Fibroblast of the aortic adventitia (primary cell): ENCODE measurements at places on chromosomes 4 and X.

DNA sequence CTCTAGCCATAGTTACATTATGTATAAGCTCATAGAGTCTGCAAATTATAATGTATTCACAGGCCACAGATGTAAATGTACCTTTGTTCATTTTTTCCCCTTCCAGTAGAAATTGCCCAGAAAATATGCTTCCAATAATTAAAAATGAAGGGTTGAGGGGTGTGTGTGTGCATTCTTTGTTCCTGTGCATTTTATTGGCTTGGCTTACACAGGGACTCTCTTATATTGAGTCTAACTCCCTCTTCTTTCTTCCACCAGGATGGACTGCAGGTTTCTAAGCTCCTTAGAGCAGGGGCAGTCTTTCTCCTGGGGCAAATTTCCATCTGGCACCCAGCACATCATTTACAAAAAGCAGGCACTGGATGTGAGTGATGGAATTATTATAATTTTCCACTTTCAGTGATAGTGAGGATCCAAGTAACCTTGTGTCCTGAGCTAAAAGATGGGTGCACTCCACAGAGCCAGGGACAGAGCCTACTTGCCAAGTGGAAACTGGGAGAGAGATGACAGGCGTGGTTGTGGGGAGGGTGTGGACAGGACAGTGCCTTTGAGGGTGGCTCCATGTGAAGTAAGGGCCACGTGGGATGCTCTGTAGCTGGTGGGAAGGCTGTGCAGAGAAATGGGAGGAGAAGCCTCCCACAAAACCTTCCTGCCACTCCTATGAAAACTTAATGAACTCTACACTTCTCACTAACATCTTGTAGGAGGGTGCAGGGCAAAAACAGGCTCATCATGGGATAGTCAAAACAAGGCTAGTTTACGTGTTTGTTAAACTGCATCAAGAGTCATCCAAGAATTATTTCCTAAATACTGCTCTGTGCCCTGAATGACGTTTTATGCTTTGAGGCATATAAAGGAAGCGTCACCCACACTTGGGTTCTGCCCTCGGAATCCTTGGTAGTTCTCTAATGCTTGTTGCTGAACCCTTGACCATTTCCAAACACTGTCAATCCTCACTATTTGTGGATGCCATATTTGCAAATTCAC, 16.0 kb downstream of the IGFBP7 start:
- DNase-seq, result peak; percentile 49

DNA sequence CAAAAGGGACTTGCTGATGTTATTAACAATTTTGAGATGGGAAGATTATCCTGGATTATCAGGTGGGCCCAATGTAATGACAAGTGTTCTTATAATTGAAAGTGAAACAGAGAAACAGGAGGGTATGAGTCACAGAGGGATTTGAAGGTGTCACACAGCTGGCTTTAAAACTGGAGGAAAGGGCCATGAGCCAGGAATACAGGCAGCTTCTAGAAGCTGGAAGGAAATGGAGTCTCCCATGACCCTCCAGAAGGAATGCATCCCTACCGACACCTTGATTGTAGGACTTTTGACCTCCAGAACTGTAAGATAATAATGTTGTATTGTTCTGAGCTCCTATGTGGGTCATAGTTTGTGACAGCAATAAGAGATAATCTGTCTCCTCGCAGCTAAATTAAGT, 98.0 kb upstream of the STIM2 start:
- DNase-seq, result no peak

- no peak for DNase-seq
Measured at GRCh38 chr4:91222014-91222413, 1081.8 kb upstream of the GRID2 start.

- DNase-seq, result peak; percentile 35
Measured at GRCh38 chr4:94927696-94928095, 169.9 kb downstream of the BMPR1B start.

GRCh38 chr4:51894059-51894645, 51.2 kb downstream of the DCUN1D4 start:
- peak; percentile 54 for DNase-seq

DNA sequence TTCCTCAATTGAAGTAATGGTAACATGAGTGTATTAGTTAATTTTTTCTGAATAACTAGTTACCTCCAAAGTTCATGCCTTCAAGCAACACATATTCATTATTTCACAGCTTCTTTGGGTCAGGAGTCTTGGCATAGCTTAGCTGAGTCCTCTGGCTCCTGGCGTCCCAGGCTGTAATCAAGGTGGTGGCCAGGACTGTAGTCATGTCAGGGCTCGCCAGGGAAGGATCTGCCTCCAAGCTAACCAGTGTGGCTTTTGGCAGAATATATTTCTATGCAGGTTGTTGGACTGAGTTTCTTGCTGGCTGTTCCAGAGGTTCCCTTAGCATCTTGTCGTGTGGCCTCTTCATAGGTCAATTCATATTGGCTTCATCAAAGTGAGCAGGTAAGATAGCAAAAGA, 10.0 kb upstream of the HS3ST1 start:
- DNase-seq, result no peak

- DNase-seq, result no peak
Measured at GRCh38 chrX:106300239-106300638, 132.1 kb downstream of the PWWP3B start.

DNA sequence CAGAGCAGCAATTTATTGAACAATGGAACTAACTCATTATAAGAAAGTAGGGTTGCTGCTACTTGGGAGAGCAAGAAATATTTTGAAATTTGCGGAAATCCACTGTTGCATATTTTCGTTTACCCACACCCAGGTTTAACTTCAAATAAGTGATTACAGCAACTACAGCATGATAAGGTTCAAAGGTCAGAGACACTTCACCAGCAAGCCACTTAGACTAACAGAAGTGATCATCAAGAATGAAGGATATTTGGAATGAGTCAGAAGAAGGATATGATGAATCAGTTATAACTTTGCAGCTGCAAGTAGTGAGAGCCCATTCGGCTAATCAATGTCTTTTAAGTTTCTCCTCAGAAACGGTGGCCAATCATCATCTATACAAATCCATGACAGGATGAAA, 199.3 kb downstream of the TMA16 start:
- no peak for DNase-seq

GRCh38 chr4:114813961-114814360, 215.4 kb downstream of the UGT8 start:
- no peak for DNase-seq

DNA sequence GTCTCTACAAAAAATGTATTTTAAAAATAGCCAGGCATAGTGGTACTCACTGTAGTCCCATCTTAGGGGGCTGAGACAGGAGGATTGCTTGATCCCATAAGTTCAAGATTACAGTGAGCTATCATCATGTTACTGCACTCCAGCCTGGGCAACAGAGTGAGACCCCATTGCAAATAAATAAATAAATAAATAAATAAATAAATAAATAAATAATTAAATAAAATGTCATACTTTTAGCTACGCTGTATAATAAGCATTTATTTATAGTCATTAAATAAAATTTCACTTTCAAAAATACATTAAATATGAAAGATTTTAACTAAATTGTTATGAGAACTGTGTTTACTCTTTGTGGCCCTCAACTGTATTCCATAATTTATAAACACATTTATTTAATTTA, 1124.2 kb downstream of the PCDH7 start:
- no peak for DNase-seq

DNA sequence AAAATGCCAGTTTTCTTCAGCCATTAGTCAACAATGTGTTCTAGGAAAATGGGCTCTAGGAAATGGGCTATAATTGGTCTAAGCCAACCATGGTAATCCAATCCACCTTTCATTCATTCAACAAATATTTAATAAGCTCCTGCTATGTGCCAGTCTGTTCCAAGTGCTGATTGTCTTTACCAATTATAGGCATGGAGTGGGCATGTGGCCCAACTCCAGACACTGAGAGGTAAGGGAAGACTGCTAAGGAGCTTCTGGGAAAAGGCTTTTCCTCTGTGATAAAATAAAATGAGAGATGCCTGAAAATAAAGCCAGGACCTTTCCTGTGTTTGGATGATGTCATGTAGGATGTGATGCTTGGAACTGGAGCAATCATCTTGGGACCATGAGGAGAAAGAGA, 43.3 kb downstream of the HOPX start:
- no peak for DNase-seq

- DNase-seq, result peak; percentile 35
Measured at GRCh38 chr4:139457318-139457717, 3.4 kb downstream of the RAB33B start.

DNA sequence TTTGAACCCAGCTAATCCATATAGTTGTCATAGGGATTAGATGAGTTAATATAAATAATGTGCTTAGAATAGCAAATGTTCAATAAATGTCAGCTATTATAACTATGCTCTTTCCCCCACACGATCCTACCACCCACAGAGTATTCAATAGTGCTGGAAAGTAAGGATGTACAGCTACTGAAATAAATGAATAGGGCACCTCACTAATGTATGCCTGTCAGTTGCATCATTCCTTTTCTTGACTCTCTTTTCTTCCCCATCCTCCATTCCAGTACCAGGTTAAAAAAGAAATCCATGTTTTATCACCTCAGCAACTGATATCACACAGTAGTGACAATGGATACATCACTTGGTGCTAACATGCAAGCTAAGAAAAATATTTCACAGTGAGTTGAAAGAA, 42.8 kb upstream of the GPM6B start:
- DNase-seq, result no peak
